ENCODE measurements at places on chromosomes 4 and X.

- no peak for DNase-seq
These were observed 31.2 kb downstream of the OPHN1 start for GRCh38 chrX:68402094-68402493.

- no peak for DNase-seq
These were observed 288.4 kb downstream of the KLHL4 start for GRCh38 chrX:87805829-87806490.

GRCh38 chr4:175459571-175459970, 352.5 kb downstream of the GPM6A start:
- no peak for DNase-seq

DNA sequence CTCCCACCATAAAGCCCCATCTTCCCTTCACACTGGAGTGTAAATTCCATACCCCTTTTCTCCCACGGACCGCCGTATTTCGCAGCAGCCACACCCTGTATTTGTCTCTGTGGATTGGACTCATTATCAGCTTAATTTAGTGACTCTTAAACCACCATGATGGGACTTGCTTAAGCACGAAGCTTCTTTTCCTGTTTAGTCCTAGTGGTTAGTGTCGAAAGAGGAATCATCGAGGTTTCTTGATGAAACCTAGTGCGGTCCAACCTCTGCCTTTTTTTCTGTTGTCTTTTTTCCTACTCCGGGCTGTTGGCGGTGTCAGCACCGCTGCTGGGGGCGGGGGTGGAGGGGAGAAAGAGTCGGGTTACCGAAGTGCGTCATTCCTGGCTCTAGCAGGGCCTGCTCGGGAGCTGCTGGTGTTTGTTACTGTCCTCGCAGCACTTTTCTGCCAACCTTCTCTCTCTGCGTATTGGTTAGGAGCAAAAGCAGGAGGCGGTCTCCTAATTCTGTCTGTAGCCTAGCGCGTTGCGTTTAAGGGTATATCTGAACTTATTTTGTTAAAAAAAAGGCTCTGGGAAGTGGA, 1.4 kb downstream of the STAG2 start:
- DNase-seq = peak; percentile 72

DNA sequence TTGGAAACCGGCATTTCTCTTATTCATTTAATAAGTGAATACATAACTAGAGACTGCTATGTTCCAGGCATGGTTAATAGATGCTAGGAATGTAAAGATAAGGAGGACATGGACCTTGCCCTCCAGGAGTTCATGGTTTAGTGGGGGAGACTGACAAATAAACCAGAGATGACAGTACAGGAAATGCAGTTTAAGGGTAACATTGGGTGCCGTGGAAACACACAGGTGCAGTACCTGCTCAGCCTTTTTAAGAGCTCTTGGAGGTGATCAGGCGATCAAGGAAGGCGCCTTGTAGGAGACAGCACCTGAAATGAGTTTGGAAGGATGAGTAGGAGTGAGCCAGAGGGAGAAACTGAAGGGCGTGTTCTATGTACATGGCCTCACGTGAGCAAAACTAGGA, 145.8 kb downstream of the AASDH start:
- DNase-seq = peak; percentile 21

GRCh38 chrX:15350329-15350996, 15.1 kb upstream of the PIGA start:
- no peak for DNase-seq

DNA sequence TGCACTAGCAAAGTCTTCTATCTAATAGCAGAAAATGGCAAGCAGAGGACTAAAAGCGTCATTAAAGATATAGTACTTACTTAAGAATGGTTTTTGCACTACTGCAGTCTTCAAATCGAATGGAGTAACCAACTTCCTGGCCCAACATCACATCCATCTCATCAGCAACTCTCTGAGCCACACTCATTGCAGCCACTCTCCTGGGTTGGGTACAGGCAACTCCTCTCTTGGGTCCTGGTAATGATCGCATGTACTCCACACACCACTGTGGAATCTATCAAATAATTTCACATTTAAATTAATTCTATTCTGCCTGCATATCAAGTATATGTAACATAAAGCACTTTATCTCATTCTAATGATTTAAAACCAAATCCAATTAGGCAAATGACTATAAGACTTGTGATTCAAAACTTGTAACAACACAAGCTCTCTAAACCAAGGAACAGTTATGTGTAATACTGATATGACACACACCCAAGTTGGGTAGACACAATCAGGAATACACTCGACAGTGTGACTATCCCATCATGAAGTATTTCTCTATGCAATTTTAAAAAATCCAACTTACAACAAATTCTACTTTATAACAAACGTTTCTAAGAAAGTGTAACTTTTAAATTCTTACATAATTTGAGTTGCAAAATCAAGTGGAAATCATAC, 13.6 kb downstream of the DHX15 start:
- DNase-seq = no peak

DNA sequence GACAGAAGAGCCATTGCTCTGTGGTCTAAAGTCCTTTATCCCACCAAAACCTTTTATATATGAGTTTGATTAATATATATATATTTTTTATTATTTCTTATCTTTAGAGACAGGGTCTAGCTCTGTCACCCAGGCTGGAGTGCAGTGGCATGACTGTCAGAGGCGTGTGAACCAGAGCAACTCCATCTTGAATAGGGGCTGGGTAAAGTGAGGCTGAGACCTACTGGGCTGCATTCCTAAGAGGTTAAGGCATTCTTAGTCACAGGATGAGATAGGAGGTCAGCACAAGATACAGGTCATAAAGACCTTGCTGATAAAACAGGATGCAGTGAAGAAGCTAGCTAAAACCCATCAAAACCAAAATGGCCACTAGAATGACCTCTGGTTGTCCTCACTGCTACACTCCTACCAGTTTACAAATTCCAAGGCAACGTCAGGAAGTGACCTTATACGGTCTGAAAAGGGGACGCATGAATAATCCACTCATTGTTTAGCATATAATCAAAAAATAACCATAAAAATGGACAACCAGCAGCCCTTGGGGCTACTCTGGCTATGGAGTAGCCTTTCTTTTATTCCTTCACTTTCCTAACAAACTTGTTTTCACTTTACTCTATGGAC, 10.5 kb downstream of the TBCK start:
- no peak for DNase-seq

DNA sequence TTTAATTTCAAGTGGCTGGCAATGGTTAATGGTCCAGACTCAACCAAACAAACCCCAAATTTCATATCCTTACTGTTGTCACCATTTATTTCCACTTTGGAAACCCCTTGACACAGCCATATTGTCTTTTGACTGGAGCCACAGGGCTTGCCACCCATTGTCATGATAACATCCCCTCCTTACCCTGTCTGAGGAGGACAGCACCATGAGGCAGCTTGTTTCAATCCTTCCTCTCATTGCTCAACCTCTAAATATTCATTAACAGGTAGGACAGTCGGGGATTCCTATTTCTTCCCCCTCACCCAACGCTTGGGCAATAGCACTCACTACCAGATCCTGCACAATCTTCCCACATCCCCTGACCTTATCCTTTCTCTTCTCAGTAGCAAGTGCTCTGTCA, 92.1 kb downstream of the CEP135 start:
- DNase-seq = no peak

Measured in HuH-7 (cell line).